ENCODE measurements at places on chromosomes 11 and 22.

DNA sequence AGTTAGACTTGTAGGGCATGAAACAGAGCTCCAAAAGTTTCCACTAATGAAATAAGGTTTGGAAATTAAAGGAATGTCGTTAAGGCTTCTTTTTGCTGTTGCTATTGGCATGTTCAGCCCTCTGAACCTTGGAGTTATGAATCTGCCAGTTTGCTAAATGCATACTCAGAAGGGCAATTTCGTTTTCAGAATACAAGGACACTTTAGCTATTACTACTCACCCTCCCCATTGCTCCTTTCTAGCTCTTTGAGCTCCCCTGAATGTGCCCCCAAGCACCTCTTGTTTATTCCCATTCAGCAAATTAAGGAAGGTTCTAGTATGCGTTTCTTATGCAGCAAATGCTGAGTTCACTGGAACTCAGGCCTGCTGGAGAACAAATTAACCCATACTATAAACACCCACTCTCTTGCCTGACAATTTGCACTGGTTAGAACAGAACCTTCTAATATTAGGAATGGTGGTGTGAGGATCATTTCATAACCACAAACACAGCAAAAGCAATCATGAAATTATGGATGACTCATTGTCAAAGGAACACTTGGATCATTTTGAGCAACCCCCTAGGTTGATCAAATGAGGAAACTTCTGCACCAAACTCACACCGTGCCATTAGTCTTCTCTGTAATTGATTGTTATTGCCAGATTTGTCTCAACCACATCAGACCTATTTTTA, 26.2 kb upstream of the LIN7C start:
- no peak for DNase-seq

- DNase-seq, result no peak
Measured at GRCh38 chr11:7655253-7656217, 17.8 kb downstream of the CYB5R2 start.

DNA sequence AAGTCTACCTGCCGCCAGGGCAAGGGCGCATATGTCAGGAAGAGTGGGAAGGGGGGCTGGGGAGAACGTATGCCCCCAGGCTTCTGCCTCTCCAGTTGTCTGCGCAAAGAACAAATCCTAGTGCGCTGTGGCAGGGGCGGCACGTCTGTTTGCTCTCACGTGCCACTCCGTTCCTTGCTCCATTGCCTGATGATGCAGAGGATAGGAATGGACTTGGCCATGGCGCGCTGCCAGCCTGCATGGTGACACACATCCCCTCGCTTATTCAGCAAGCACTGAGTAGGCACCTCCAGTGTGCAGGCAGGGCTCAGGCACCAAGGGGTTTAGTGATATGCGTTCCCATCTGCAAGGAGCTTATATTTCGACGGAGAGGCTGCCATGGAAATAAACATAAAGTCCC, 45.4 kb upstream of the SLC22A12 start:
- no peak for DNase-seq

GRCh38 chr11:63616953-63617352, 2.7 kb upstream of the PLAAT3 start:
- DNase-seq, result no peak

GRCh38 chr11:83456566-83456965, 170.4 kb upstream of the CCDC90B start:
- no peak for DNase-seq

DNA sequence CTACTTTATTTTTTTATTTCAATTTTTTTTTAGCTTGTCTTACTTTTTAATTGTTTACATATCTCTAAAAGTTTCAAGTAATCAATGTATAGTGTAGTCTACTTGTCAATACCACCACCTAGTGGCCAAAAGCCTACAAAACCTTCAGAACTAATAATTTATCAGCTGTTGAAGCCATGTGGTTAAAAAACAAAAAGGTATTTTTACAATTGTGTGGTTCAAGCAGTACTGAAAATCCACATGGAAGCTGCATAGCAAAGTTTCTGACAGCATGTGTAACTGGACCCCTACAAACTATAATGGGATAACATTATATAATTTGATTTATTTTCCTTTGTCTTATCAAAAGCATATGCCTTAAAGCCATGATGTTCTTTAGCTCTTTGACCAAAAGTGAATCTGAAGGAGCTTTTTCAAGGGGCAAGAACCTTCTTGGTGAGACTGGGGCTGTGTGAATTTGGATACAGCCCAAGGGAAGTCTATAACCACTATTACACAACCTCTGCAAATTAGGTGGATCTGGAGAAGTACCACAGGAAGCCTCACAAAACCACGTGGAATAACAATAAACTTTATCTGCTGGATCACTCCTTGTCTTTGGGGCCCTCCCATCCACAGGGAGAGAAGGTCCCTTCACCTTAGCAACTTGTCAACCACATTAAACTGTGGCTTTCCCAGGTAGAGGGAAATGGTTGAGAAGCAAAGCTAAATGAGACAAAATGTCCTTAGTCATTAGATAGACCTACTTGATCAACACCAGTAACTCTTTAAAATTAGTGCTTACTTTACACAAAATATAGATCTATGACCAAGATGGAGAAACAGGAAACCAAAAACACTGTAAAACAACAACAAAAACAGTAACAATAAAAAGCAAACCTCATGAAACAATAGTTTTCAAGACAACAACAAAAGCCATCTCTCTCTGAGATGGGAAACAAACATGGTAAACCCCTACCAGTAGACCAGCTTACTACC, 9.9 kb downstream of the NARS2 start:
- DNase-seq, result peak; percentile 62

DNA sequence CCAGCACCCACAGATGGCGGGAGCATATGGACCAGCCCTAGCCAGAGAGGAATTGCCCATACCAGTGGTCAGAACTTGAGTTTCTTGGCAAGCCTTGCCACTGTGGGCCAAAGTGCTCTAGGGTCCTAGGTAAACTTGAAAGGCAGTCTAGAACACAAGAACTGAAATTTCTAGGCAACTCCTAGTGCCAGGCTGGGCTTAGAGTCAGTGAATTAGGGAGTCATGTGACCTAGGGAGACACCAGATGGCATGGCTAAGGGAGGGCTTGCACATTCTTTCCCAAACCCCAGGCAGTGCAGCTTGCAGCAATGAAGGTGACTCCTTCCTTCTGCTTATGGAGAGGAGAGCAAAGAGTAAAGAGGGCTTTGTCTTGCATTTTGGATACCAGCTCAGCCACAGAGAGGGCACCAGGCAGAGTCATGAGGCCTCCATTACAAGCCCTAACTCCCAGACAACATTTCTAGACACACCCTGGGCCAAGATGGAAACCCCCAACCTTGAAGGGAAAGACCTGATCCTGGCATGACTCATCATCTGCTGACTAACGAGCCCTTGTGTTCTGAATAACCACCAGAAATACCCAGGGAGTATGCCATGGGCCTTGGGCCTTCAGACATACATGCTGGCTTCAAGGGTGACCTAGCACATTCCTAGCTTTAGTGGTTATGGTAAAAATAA, 19.2 kb upstream of the OR56A3 start:
- DNase-seq, result no peak

- no peak for DNase-seq
Measured at GRCh38 chr11:17267576-17267975, 9.0 kb upstream of the NUCB2 start.

GRCh38 chr11:93225662-93226061, 27.9 kb upstream of the SLC36A4 start:
- peak; percentile 98 for DNase-seq

- no peak for DNase-seq
Measured at GRCh38 chr22:20299746-20300136, 20.1 kb downstream of the DGCR6L start.

DNA sequence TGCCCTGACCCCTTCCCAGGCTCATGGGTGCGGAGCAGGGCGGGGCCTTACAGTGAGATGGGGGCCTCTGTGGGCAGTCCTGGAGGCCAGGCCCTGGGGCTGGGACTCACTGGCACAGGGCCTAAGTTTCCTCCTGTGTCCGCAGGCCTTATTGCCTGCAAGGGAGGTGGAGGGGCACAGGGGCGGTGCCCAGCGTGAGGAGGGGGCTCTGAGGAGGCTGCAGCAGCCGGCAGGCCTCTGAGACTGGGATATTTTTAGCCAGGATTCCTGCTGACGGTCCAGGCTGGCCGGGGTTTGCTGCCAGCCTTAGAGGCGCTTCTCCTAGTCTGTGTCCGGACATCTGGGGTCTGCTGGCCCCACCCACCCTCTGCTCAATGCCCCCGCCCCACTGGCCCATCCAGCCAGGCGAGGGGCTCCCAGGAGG, 5.7 kb upstream of the RTN4R start:
- no peak for DNase-seq

- no peak for DNase-seq
Measured at GRCh38 chr11:43947003-43947500, 4.6 kb downstream of the C11orf96 start.

DNA sequence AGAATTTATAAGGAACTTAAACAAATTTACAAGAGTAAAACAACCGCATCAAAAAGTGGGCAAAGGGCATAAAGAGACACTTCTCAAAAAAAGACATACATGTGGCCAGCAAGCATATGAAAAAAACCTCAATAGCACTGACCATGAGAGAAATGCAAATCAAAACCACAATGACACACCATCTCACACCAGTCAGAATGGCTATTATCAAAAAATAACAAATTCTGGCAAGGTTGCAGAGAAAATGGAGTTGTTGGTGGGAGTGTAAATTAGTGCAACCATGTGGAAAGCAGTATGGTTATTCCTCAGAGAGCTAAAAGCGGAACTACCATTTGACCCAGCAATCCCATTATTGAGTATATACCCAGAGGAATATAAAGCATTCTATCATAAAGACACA, 866.8 kb upstream of the TENM4 start:
- no peak for DNase-seq

DNA sequence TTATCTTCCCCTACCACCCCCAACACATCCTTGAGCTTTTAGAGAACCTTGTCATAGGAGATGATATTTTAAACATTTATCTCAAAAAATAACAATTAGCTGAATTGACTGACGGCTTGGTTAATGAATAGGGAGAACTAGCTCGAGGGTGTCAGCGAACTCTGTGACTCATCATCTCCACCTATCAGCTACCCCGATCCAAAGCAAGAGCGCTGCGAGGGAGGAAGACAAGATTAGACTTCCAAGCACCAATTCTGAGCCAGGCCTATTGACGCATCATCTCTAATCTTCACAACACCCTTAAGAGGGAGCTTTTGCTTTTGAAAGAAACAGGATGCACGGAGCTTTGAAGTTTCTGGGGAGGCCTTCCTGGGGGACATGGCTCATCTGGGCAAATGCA, 51.0 kb upstream of the GALNT18 start:
- DNase-seq, result no peak

DNA sequence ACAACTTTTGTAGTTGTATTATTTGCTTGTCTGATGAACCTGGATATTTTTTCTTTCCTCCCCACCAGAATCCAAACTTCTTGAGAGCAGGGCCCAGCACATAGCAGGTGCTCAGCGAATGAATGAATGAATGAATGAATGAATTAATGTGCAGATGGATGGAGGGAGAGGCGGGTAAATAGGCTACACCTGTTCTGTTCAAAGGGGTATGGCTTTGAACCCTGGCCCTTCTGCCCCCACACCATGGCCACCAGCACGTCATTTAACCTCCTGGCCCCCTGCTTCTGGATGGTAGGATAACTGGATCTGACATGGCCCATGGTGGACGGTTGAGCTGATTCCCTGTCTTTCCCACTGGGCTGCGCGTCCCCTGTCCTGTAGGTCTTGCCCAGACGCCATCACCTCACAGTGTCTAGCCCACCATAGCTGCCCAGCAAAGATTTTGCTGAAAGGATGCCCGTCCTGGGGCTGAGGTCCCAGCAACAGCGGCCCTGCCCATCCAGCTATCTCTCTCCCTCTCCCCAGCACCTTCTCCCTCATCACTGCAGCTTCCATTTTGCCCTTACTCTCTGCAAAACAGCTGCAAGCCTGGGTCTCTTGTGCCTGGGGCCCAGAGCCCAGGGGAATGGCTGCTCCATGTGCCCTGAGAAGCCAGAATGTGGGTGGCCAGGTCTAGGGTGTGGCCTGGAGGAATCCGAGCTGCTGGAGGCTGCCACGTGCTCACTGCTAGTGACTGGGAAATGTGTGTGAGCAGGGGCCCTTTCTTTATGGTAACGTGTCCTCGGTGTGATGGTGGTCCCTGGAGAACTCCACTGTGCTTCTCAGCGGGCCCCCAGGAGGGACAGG, 49.3 kb upstream of the LINC01488 start:
- DNase-seq, result no peak

- no peak for DNase-seq
Measured at GRCh38 chr22:26476705-26477340, 6.8 kb downstream of the HPS4 start.

GRCh38 chr11:118705791-118706545, 26.5 kb upstream of the TREH start:
- no peak for DNase-seq

- no peak for DNase-seq
Measured at GRCh38 chr11:123480882-123481281, 50.8 kb downstream of the GRAMD1B start.

DNA sequence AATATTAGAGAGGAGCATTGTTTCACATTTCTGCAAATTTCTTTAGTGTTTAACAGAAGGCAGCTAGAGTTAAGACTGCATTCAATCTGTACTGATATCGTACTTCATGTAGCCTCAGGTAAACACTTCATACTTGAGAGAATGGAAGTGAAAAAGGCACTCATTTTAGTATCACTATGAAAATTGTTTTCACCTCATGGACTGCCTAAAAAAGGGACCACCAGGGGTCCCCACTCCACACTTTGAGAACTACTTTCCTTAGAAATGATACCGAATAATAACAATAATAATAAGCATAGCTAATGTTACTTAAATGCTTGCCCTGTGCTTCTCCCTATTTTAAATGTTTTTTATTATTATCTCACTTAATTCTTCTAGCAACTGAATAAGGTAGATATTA, 95.1 kb downstream of the BLID start:
- DNase-seq, result no peak

DNA sequence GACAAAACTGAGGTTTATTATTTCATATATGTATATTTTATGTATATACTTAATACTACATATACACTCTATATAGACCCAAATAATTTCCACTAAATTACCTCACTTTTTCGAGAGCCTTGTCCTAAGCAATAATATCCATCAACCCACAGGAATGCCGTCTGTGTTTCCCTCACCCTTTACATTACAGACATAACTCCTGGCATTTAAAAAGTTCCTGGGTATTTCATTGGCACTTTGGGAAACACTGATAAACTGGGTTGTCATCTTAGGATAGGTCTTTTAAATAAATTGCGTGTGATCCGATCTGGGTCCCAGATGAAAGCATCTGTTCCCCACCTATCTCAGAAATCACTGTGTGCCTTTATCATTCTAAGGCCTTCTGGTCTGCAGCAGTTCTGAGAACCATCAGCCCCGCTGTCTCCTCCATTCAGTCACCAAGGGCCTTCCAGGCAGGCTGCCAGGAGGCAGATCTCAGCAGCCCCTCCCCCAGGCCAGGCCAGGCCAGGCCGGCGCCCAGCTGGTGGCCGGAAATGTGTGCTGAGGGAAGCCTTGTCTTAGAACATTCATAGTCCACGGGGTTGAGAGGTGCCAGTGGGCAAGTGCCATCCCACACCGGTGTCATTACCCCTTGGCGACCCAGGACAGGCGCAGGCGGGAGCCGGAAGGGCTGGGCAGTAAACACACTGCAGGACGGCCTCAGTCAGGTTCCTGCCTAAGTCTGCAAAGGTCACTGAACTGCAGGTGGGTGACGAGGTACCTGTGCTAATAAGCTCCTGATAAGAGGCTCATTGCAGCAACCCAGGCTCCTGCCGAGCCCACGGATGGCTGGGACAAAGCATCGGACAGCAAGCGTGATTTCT, 3.3 kb downstream of the FGF19 start:
- DNase-seq, result peak; percentile 64

All from DMS79 treated with DMSO at 0.1 percent for 48 hours (cell line).